D341Med (cell line): ENCODE measurements at places on chromosomes 2 and 18.

- no peak for DNase-seq
Measured at GRCh38 chr2:45728458-45728942, 77.0 kb downstream of the PRKCE start.

GRCh38 chr2:43441195-43441594 is 154.6 kb downstream of the THADA start:
- no peak for DNase-seq

- DNase-seq = no peak
Measured at GRCh38 chr2:62475172-62476011, 30.6 kb downstream of the TMEM17 start.

- DNase-seq = no peak
Measured at GRCh38 chr2:16664809-16665747, 556 bp downstream of the CYRIA start.
